K562 (cell line): ENCODE measurements at places on chromosomes 6 and 20. TPM values are rescaled to one million over a fixed set of nuclear protein-coding genes. Genes with fewer than 3 reads are reported as not detected.

Gene QRSL1
- 14.6 and 17.2 TPM in 2 replicates for polyA plus RNA-seq

Gene RSPO3
- not detected in 2 replicates for polyA plus RNA-seq

Gene RUNX2
- polyA plus RNA-seq = 0.30 and 0.86 TPM in 2 replicates

Gene PSORS1C1
- 0.27 TPM in 1 of 2 replicates, not detected in the other for polyA plus RNA-seq

Gene FAM217A
- polyA plus RNA-seq = not detected in 2 replicates

Gene PAK5
- not detected in 2 replicates for polyA plus RNA-seq

Gene SPEF1
- polyA plus RNA-seq = not detected in 2 replicates

Gene ZNF831
- polyA plus RNA-seq = not detected in 2 replicates

Gene BMP5
- not detected in 2 replicates for polyA plus RNA-seq

Gene EYA4
- not detected in 2 replicates for polyA plus RNA-seq

Gene TTLL9
- polyA plus RNA-seq = 0.07 TPM in 1 of 2 replicates, not detected in the other

Gene ZNF334
- polyA plus RNA-seq = 0.19 and 0.21 TPM in 2 replicates

Gene FAXC
- polyA plus RNA-seq = 0.19 TPM in 1 of 2 replicates, not detected in the other

Gene SLC35F1
- polyA plus RNA-seq = not detected in 2 replicates

Gene PTCRA
- polyA plus RNA-seq = 0.21 TPM in 1 of 2 replicates, not detected in the other

Gene TRAM2
- 8.9 and 10.3 TPM in 2 replicates for polyA plus RNA-seq

Gene BNIP5
- not detected in 2 replicates for polyA plus RNA-seq

Gene LIN28B
- polyA plus RNA-seq = 25.8 and 27.6 TPM in 2 replicates

Gene HBS1L
- polyA plus RNA-seq = 115 and 120 TPM in 2 replicates

Gene TNFRSF21
- 1.4 and 2.0 TPM in 2 replicates for polyA plus RNA-seq

Gene RBBP8NL
- polyA plus RNA-seq = not detected in 2 replicates
